Astrocyte of the cerebellum (primary cell): ENCODE measurements at places on chromosomes 12 and 14.
A peak's percentile ranks its signal among the peaks of the same experiment; 100 is the strongest.

DNA sequence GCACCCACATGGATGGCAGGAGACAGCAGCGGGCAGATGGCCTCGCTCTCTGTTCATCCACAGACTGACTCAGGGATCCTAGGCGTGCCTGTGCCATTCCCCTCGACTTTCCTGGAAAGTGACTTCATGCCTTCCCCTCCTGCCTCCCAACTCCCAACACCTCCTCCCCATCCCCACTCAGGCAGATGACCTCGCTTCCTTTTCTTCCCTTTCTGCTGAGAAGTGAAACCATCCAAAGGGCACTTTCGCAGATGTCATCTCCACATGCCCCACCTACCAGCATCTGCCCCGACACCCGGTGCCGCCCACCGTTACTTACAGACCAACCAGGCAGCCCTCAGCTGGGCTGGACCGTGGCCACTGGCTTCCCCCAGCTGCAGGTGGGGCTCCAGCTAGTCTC lies 29.6 kb downstream of the BEGAIN start:
- no peak for DNase-seq

GRCh38 chr12:102167821-102168604 lies 29.6 kb downstream of the PMCH start:
- DNase-seq, result no peak

DNA sequence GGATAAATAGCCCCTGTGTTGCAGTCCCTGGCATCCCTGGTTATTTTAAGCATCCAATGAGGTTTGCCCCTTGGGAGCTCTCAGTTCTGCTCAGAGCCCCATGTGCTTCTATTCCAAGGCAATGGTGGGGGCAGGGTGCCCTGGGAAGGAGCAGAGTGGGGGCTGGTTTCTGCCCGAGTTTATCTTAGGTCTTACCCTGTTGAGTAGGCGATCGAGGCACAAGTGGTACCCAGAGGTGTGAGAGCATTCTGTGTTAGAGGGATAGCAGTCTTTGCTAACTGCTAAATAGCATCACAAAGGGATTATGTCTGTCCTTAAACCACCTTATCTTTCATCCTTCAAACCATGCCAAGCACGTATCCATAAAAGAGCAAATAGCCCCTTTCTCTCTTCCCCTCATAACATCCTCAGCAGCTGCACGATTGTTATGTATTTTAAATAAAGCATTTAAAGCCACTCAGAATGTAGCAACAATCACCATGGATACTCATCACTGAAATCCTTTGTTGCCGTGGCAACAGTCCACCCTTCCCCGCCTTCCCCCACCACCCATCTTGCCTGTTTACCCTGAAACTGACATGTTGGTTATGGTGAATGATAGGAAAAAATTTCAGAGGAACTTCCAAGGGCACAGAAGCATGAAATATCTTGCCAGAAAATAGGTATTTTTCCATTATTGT lies 139.3 kb downstream of the PTPN11 start:
- DNase-seq, result no peak

GRCh38 chr12:54220092-54220557 lies 31.3 kb upstream of the SMUG1 start:
- DNase-seq, result peak; percentile 45

DNA sequence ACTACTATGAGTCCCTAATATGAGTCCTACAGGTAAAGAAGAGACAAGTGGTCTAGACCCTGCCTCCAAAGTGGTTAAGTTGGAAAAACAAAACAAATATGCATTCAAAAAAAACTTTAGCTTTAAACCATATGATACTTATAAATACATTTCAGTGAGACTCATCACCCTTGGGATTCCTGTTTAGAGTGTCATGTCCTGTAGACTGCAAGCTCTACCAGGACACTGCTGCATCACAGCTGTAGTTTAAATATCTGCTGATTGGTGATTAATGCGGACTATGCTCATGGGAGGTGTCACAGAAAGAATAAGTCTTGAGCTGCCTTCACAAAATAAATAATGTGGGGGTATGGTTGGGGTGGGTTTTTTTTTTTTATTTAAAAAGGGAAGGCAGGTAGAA lies 8.8 kb upstream of the LGR5 start:
- no peak for DNase-seq

DNA sequence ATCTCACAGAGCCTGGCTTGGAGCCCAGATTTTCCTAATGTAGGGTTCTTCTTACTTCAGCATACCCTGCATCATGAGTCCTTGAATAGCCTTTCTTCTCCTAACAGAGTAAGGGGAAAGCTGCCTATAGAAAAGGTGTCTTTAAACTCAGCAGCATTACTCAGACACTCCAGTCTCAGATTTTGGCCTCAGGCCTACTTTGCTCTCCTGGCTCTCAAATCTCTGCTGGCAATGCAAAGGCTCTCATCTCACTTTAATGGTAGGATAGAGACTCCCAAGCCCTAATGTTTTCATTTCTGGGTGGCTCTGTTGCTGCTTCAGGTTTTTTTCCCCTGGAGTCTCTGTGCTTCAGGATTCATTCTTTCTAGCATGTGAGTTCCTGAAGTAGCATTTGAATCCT lies 9.1 kb upstream of the NKX2-8 start:
- DNase-seq, result no peak

DNA sequence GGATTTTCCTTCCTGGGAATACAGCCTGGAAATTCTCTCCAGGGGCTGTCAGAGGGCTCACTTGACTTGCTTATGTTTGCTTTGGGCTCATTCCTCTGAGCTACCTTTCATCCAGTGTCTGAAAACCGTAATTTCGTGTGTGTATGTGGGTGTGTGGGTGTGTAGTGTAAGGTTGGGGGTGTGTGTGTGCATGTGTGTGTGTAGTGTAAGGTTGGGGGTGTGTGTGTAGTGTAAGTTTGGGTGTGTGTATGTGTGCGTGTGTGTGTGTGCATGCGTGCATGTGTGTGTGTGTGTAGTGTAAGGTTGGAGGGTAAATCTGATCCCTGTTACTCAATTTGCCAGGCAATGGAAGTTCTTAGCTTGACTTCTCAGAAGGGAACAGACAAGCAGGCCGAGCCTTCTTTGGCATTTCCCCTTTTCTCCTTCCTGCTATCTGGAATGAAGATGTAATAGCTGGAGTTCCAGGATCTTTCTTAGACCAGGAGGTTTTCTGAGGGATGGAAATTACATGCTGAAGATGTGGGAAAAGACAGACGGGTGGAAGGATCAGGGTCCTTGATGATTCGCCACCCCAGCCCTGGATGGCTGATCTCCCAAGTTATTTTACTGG lies 15.5 kb upstream of the BEGAIN start:
- DNase-seq, result no peak

- DNase-seq, result no peak
Observed at GRCh38 chr14:35234012-35234805, 58.0 kb upstream of the PSMA6 start.

DNA sequence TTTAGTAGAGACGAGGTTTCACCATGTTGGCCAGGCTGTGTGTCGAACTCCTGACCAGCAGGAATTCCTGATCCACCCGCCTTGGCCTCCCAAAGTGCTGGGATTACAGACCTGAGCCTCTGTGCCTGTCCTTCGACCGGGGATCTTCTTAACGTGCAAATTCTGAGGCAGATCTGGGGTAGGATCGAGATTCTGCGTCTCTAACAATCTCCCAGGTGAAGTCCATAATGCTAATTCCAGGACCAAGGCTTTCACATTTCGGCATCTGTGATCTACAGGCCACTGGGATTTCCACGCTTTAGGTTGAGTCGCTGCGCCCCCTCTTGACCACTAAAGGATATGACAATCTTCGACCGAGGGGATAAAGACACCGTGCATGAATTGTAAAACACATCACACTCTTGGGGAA lies 24.8 kb downstream of the FOS start:
- DNase-seq, result no peak

GRCh38 chr12:22733756-22734155 lies 108.8 kb downstream of the ETNK1 start:
- DNase-seq, result no peak

GRCh38 chr12:98745578-98746391 lies 100.7 kb downstream of the APAF1 start:
- DNase-seq, result no peak

GRCh38 chr12:109310247-109311125 lies 1.4 kb upstream of the FOXN4 start:
- no peak for DNase-seq

DNA sequence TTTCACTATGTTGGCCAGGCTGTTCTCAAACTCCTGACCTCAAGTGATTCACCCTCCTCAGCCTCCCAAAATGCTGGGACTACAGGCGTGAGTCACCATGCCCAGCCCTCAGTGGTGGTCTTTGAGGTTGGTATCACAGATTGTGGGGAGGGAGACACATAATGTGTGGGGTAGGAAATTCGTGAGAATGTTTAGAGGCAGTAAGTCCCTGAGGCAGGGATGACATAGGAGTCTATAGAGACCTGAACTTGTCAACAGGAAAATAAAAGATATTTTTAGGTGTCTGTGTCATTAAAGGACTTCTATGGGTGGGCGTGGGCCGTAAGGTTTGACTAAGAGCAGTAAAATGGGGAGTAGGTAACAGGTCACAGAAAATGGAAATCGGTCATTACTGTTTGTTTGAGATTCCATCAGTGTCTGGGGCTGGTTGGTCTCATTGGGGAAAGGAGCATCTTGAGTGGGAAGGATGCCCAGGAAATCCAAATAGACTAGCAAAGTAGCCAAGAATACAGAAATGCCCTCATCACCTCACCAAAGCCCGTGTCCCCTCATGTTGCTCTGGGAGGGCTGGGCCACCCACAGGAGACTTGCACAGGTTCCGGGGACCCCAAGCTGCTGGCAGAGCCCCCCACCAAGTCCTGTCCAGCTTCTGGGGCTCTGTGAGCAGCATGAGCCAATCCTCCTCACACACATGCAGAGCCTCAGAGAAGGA lies 63.6 kb upstream of the BCL2L14 start:
- peak; percentile 38 for DNase-seq

GRCh38 chr12:132807295-132808092 lies 21.2 kb downstream of the GOLGA3 start:
- no peak for DNase-seq

GRCh38 chr12:45388545-45388944 lies 172.7 kb downstream of the ANO6 start:
- DNase-seq, result peak; percentile 43

GRCh38 chr14:105602243-105602750 lies 75.9 kb downstream of the TMEM121 start:
- no peak for DNase-seq

DNA sequence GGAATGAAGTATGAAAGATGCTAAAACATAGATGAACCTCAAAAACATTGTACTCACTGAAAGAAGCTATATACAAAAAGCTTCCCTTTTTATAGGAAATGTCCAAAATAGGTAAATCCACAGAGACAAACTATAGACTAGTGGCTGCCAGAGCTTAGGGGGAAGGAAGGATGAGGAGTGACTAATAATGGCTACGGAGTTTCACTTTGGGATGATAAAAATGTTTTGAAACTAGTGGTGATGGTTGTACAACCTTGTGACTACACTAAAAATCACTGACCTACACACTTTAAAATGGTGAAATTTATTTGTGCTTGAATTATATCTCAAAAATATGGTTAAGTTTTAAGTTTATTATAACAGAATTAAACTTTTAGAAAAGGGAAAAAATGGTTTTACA lies 37.1 kb upstream of the AMN1 start:
- no peak for DNase-seq

GRCh38 chr14:58805605-58806409 lies 168.0 kb downstream of the DACT1 start:
- peak; percentile 87 for DNase-seq

DNA sequence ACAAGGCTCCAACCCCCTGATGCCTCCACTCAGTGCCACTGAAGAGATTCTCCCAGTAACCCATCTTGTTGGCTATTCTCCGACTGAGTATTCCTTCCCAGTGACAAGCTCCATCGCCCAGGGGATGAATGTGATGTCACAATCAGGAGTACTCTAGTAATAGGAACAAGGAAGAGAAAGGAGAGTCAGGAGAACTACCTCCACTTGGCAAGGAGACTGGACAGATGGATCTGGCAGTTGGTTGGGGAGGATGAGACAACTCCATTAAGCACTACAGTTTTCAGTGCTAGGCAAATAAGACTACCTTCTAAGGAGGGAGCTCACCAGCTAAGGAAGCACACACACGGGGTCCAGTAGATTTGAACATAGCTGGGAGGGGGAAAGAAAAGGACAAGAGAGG lies 5.3 kb downstream of the RNF41 start:
- DNase-seq, result no peak

DNA sequence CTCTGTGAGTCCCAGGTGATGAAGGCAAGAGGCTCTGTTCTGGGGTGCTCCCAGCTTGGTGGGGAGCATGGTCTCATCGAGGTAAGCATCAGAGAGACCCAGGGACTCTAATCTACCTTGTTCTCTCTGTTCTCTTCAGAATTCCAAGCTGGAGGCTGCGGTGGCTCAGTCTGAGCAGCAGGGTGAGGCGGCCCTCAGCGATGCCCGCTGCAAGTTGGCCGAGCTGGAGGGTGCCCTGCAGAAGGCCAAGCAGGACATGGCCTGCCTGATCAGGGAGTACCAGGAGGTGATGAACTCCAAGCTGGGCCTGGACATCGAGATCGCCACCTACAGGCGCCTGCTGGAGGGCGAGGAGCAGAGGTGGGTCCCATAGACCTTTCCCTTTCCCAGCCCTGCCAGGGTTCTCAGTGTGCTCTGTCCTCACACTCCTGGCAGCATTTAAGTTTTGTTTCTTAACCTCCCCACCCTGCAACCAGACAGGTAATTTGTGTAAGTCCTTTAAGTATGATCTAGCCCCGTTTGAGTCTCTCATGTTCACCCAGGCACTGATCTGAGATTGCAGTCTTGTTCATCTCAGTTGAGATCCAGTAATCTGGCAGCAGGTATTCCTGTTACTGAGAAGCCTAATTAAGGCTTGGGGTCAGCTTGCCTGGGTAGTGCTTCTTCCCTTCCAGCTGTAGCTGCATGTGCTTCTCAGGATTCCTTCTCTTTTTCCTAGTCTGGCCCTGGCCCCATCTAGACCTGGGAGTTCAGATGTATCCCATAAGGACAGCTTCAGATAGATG lies 14.8 kb upstream of the KRT81 start:
- no peak for DNase-seq

DNA sequence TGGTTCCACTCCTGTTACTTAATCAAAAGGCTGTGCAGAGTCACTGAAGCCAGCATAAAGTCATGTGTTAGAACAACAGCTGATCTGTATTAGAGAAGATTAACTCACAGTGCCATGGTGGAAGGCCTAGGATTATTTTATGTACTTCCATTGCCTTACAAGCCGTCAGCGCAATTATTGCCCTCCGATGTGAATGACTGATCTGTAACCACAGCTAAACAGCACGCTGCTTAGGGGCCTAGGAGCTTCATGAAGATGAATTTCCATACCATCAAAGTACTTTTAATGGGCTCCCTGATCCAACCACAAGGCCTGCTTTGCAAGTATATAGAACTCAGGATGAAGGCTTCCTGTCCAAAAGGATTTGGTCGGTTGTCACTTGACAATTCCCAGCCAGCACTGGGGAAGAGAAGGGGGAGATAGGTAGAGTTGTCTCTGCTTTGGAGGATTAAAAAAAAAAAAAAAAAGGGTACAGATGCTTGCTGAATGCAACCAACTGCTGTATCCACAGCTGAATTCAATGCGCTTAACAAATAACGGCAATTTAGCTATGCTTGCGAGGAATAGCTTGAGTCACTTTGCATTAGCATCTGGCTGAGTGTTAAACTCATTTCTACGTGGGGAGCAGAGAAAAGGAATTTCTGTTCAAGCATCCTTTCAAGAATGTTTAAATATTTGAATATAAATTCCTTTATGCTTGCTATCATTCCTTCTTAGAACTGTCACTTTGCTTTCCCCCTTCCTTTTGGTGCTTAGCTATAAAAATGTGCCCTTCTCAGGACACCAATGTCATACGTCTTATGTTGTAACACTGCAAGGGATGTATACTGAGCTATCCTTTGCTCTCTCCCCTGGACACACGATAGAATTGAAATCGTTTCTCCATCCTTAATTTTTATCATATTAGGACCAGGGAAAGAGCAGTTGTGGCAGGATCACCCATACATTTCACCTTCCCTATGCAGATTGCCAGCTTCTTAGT lies 387.8 kb downstream of the SOX5 start:
- no peak for DNase-seq
